ENCODE measurements at places on chromosomes 4 and X. TPM values are rescaled to one million over a fixed set of nuclear protein-coding genes. Genes with fewer than 3 reads are reported as not detected.

- no peak for DNase-seq
Observed at GRCh38 chr4:130760246-130760645, 1664.3 kb downstream of the C4orf33 start.

DNA sequence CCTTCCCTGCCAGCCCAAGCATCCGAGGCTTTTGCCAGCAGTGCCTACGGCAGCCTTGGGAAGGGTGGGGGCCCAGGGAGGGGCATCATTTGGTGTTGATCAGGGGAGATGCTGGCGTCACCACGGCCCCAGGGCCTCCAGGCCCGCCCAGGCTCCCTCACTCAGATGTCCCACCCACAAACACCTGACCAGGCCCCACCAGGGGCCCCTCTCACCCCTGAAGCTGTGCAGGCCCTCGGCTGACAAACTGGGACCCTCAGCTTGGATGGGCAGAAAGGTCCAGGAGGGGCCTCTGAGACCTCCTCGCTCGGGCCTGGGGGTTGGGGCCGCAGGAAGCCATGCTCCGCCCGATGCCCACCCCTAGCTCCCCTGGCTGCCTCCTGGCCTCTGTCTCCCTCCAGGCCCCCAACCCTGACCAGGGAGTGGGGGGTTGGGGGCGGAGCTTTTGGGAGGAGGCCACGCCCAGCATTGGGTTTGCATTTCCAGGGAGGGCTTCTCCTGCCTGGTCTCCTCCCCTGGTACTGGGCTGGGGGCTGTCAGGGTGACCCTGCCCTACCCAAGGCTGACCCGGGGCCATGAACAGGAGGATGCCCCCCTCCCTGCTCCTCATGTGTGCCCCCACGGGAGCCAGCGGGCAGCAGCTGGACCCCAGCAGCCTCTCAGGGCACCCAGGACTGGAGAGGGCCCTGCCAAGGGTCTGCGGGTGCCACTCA is 33.4 kb upstream of the SPON2 start:
- no peak for DNase-seq

- DNase-seq, result peak; percentile 56
Observed at GRCh38 chr4:25486171-25486570, 109.1 kb downstream of the ANAPC4 start.

HDAC6 gene
- 57.1 TPM for total RNA-seq

BEX5 gene
- total RNA-seq, result not detected
